ENCODE measurements at places on chromosomes 11 and 22.

- DNase-seq = no peak
Observed at GRCh38 chr22:50007057-50007511, 5.5 kb downstream of the IL17REL start.

DNA sequence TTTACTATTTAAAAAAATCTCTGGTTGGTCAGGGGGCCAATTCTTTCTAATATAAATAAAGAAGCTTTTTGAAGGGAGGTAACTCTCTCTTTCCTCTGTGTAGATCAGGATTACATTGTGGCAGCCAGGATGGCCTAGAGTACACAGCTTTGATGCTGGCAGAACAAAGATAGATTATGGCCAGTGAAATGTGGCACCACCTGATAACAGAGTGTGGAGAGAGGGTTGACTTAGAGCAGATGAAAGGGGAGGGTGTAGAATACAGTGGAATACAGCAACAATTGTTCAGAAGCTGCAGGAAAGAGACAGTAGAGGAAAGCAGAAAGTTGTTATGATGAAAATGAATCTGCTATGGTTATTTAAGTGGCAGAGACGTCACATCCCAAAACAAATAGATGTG is 99.0 kb downstream of the FAR1 start:
- no peak for DNase-seq

- DNase-seq = no peak
Observed at GRCh38 chr11:1070594-1071462, 3.8 kb upstream of the MUC2 start.

DNA sequence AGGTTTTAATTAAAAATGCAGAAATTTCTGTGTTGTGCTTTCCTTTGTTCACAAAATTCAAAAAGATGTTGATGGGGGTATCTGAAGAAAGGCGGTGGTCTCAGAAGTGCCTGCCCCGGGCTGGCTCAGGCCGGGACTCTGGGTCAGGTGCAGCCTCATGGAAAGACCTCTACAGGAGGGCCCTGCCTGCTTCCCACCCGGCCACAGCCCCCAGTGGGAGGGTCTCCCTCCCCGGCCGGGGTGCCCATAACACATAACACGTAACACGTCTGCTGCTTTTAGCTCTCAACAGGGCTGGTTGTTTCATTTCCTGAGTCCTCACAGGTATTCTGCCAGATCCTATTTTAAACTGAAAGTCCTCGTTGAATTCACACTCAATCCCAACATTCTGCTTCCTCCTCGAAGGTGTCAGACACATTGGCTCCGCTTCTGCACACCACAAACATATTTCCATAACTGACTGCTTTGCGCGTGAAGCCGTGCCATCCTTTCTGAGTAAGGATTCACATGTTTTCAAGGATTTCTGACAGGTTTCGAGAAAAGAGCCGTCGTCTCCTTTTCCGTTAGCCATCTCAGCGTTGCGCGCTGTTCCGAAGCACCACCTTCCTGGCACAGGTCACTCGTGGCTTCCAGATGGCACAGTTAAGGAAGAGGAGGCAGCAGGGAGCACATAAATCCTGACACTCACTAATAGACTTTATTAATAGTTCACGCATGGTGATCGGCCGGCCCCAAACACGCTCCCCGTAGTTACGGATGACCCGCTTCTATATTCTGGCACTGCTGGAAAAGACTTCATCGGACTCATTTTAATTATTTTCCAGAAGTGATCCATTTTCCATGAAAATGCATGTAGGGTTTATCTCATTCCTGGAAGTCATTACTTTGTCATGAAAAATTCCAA is 569.3 kb downstream of the BRD1 start:
- DNase-seq = no peak

GRCh38 chr11:12922418-12922817 is 86.7 kb upstream of the RASSF10 start:
- DNase-seq = no peak

DNA sequence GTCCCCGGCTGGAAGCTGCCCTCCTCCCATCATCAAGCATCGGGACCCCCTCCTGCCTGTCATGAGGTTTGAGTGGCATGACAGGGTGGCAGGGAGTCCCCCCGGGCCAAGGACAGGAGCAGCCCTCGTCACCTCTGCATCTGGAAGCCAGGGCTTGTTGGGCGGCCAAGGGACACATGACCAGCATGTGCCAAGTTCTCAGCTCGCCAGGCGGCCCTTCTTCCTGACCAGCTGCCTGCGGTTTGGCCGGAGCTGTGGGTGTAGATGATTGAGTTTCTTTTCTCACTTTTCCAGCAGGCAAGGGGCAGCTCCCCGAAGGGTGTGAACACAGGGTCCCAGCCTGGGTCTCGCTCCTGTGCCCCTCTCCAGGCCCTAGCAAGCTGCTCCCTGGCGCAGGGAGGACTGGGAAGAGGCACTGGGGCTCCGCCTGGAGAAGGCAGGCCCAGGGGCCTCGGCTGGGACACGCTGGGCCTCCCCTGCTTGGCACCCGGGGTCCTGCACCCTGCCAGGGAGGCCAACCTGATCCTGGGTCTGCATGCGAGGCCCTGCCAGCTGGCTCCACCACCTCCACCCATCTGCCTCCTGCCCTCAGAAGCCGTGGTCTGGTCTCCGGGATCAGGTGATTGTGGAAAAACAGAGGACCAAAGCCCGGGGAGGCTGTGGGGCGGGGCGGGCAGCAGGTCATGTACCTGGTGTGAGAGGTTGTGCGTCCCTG is 13.4 kb downstream of the ARHGAP8 start:
- DNase-seq = no peak

DNA sequence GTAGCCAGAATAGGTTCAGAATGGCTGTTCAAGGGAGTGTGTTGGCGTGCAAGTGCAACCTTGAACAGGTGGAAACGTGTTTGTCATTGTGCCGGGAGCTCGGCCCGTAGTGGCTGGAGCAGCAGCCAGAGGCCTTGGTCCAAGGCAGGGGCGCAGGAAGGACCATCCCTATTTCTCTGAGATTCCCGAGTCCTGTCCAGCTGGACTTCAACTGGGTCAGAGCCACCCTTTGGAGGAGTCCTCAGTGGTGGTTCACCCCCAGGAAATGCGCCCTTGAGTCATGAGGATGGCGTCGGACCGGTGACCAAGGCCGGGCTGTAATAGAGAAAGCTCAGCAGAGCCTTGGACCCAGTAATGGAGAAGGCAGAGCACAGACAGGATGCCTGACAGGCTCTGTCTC is 1402.0 kb downstream of the BRD1 start:
- DNase-seq = no peak

- DNase-seq = no peak
Observed at GRCh38 chr11:19953336-19953735, 206.9 kb downstream of the DBX1 start.

- peak; percentile 90 for DNase-seq
Observed at GRCh38 chr22:17570851-17571631, 7.7 kb downstream of the SLC25A18 start.

DNA sequence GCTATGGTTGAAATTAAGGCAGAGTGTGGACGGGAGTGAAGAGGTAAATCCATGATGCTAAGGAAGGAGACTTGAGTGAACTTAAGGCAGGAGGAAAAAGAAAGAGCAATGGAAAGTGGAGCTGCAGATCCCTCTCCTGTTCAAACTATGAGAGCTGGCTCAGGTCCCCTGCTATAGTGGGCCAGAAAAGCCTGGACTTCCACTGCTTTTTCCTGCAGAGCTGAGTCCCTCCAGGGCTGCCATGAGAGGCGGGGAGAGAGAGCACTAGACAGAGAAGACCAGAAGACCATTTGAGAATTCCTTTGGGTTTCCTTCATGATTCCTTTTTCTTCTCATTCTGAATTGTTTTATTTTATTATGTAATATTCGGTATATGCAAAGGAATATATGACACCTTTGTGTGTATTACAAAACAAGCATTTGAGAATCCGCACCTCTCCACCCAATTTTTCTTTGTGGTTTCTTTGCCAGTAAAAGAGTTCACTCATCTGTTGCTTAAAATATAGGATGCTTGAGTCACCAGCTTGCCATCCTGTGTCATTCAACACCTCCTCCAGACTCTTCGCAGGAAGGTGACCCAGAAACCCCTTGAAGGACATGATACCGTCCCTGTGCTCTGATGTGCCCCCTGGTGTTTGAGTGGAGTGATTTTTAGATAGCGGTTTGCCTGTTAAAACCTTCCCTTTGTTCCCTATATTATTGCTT is 24.4 kb downstream of the SREBF2 start:
- no peak for DNase-seq

GRCh38 chr11:100561323-100561722 is 125.8 kb upstream of the ARHGAP42 start:
- DNase-seq = no peak

DNA sequence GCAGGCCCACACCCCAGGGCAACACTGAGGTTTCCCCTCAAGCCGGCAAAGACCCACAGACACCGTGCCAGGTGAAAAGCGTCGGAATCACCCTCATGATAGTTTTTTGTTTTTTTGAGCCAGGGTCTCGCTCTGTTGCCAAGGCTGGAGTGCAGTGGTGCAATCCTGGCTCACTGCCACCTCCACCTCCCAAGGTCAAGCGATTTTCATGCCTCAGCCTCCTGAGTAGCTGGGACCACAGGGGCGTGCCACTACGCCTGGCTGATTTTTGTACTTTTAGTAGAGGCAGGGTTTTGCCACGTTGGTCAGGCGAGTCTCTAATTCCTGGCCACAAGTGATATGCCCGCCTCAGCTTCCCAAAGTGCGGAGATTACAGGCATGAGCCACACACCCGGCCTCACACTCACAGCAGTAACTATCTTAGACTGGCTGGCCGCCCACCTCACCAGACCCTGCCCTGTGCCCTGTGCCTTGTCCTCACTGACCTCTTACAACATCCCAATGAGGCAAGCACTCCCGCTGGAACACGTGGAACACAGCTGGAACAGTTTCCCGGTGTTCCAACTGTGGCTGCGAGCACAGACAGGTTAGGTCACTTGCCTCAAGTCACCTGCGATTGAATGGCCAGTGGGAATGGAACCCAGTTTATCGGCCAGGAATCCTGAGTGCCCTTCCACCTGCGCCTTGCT is 21.1 kb downstream of the LRRC10B start:
- no peak for DNase-seq

GRCh38 chr11:70029115-70029860 is 48.8 kb upstream of the ANO1 start:
- no peak for DNase-seq

GRCh38 chr22:40648386-40648785 is 11.9 kb upstream of the MRTFA start:
- DNase-seq = no peak

DNA sequence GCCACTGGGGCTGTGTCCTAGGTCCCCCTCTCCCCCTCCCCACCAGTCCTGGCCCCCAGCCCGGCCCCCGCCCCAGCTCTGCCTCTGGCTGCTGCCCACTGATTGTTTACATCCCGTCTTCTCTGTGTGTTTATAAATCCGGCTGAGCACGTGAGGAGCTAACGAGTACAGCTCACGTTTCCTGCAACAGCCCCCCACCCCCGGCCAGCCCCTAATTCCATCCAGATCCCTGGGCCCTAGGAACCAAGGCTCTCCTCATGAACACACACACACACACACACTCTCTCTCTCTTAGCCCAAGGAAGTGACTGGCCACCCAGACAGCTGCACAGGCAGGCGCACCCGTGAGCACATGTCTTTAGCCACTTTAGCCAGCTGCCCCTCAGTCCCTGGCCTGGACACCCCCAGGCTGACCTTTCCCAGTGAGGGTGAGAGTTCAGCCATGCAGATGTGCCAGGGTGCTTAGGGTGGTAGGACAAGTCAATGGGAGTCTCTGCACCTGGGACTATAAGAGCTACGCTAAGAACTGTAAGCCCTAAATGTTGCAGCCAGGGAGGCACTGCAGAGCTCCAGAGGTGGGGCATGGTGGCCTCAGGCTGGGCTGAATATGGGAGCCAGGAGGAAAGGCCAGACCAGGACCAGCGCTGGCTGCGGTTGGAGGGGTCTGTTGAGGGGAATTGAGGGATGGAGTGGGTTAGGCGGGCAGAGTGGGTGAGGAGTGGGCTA is 2.9 kb downstream of the CLCF1 start:
- DNase-seq = no peak

DNA sequence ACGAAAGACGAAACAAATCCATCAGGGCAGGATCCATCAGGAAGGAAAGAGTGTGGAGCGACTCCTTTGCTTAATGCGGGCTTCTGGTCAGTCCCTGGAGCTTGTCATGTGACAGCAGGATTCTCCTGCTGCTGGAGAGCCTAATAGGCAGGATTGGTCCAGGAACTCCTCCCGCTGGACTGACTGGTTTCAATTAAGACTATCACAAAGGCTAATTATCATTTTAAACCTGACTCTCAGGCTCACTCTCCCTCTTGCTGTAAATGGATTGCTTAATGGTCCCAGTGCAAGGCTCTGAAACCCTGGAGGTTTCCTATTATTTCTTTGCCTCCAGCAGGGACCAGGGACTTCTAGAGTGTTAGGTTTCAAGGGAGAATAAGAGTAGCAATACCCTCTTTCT is 493.8 kb downstream of the NTM start:
- DNase-seq = no peak

DNA sequence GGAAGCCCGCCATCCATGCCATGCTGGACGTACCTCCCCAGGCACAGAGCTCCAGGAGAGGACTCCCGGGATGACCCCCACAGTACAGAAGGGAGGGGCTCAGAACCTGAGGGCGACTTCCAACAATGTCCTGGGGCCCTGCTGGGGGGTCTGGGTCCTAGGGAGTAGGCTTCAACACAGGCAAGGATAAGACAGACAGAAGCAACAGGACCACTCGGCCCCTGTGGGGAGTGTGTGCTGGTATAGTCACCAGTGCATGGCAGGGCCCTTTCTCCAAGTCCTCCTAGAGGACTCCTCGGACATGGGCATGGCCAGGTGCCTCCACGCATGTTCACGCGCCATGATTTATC is 16.8 kb downstream of the TTLL12 start:
- no peak for DNase-seq
